Daoy (cell line): ENCODE measurements at places on chromosomes 6 and 20. TPM values are rescaled to one million over a fixed set of nuclear protein-coding genes. Genes with fewer than 3 reads are reported as not detected.

DNA sequence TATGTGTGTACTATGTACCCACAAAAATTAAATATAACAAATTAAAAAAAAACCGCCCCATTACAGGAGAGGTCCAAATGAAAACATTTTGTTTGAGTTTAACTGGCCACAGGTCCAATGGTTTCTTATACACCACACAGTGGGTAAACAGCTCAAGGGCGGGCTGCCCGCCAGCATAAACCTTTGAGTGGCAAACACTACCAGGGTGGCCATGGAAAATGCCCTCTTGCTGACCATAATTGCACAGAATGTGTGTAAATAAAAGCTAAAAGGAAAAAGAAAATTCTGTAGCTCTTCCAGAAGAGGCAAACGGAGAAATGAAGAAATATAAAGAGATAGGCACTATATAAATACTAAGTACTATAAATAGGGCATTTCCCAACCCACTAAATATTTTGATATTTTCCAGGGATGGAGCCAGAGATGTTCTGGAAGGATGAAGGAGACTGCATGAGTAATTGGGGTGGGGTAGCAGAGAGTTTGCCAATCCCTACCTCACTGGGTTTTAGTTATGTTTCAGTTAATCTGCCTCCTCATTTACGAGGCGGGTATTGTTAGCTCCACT lies 1.1 kb upstream of the CDC5L start:
- peak; percentile 13 for DNase-seq

GRCh38 chr6:2891768-2892170 lies 11.3 kb downstream of the SERPINB9 start:
- no peak for DNase-seq

GRCh38 chr20:55140631-55141030 lies 665.2 kb downstream of the DOK5 start:
- DNase-seq = no peak

GRCh38 chr6:159103396-159104162 lies 58.8 kb upstream of the TAGAP start:
- DNase-seq = no peak

- DNase-seq = no peak
These were observed 16.9 kb downstream of the RBM38 start for GRCh38 chr20:57408131-57408530.

- DNase-seq = no peak
These were observed 23.5 kb downstream of the METTL24 start for GRCh38 chr6:110334423-110335180.

- peak; percentile 89 for DNase-seq
These were observed at the start of gene CUL9 for GRCh38 chr6:43181942-43182860. CUL9 (plus strand) TSS chr6:43182196; CDS start chr6:43184311, 2,115 bp downstream.

The BPIFB2 gene
- total RNA-seq = not detected in 2 replicates
